Right lung (tissue), 10 donors: ENCODE measurements at places on chromosomes 16 and 17.

GRCh38 chr17:8829036-8829941, 30.1 kb upstream of the MFSD6L start:
- DNase-seq, result no peak

DNA sequence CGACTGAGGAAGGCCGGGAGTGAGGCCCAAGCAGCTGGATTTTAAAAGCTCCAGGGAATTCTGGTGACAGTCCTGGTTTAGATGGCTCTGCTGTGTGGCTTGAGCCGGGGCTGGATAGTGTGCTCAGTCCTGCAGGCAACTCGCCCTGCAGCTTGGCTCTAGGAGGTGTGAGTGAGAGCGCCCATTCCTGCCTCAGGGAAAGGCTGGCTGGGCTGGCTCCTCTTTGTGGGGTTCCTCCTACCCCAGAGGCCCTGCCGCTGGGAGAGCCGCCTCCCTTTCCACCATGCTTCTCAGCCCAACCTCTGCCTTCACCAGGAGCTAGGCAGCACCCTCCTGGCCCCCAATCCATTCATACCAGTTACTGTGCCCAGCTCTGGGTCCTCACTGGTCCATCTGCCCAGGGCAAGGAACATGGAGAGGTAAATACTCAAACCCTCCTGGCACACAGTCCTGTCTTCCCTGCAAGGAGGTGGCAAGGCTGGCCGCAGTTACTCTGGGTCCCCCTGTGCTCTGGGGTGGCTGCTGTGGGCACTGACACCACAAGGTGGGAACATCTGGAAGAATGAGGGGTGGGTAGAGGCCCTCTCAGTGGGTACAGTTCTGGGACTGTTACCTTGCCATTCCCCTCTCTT, 47.1 kb downstream of the VAC14 start:
- DNase-seq, result no peak

DNA sequence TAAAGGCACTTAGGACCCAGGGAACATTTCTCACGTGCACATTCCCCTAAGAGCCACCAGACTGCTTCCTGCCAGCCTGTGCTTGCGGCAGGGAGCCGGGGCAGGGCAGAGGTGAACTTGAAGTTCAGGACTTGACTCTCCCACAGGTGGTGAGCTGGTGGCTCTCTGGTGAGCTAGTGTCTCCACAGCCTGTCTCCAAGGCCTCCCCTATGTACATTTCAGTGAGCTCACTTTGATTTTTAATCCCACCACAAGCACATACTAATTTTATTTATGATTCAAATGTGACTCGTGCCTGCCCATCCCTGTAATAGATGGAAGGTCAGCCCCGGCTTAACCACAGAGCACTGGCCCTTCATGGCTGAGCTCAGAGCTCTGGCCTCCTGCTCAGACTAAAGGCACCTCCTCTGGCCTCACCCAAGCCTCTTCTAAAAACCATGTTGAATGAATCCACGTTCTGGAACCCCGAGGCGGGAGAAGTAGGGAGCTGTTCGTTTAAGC, 9.2 kb downstream of the SNN start:
- DNase-seq, result no peak

GRCh38 chr16:27364493-27365141, 37.4 kb upstream of the IL21R start:
- DNase-seq, result no peak

GRCh38 chr17:43952724-43953666, 745 bp downstream of the PYY start:
- DNase-seq, result no peak

DNA sequence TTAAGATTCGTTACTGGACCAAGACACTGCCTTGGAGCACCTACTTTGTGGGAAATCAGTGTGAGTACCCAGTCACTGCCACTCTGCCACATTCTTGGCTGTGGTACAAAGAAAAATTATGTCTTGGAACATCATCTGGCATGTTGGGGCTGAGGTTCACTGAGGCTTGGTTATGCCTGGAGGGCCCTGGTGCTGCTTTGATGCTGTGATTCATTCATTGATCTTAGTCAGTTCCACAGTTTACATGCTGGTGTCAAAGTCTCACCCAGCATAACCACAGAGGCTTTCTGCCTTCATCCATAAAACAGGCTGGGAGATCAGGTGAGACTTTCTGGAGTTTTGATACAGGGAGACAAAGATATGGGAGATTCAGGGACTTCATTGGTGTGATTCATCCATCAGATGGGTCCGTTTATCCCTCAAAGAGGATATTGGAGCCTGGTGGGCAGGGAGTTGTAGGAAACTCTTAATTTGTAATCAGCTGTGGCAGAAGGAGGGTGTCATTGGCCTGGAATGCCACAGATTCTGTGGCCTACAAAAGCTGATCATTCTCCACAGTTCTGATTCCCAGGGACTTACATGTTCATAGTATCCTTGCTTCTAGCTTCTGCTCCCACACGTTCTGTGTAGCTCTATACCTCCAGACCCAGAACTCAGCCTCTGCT, 322.5 kb downstream of the PMP22 start:
- DNase-seq, result no peak

- DNase-seq, result no peak
Measured at GRCh38 chr16:19183187-19183586, 15.1 kb downstream of the SYT17 start.

DNA sequence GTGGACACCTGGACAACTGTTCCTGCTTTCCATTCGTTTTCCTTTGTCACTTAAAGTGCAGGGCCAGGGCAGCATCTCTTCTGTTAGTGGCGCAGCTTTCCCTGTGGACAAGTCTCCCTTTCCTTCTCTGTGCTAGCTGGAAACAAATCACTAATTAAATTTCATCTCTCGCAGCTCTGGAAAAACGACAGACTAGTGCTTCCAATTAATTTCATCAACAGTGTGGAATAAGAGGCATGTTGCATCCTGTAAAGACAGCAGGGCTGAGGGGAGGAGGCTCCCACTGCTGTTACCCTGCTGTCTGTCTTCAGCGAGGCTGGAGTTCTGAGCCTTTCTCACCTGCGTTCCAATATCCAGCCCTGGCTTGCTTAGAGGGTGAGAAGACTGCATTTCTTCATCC, 352.1 kb upstream of the HSBP1 start:
- no peak for DNase-seq

DNA sequence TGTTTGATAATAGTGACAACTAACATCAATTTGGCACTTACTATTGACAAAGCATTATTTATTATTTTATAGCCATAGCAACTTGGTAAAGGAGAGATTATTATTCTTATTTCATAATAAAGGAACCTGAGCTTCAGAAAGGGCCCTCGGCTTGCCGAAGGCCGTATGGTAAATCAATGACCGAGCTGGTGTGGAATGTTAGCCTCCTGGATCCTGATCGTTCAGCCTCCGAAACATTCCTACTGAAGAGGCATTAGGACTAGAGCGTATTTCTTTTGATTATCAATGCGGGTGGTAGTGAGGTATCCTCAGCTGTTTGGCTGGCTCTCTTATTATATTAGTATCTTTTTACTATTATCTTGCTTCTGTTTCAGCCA, 199.3 kb upstream of the TBX2 start:
- no peak for DNase-seq

- no peak for DNase-seq
Measured at GRCh38 chr17:47946929-47947397, 5.6 kb downstream of the PNPO start.

DNA sequence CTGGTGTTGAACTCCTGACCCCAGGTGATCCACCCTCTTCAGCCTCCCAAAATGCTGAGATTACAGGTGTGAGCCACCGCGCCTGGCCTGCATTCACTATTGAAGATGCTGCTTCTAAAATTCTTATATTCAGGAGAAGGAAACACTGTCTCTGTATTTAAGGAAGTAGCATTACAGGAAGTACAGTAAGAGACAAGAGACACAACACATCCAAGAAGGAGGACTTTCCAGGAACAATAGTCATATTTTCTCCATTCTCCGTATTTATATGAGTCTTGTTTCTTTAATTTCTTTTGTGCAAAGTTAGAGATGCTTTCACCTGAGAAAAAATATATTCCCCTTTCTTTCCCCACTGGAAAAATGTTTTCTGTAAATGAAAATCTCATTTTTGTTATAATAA, 18.3 kb upstream of the ABCA3 start:
- DNase-seq, result no peak

DNA sequence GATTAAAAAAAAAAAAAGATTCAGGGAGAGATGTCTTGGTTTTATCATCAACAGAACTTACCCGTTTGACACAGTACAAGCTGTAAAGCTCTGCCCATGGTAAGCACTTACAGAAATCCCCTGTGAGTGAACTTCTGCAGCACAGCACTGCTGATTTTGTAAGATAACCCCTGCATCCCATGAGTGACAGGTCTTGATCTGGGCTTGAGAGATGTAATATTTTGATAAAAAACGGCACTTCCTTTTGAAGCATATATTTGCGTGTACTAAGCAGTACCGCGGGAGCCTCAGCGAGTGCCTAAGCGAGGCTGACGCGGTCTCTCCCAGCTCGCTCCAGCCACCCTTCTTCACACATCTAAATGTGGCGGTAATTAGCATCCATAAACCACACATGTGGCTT, 50.5 kb downstream of the IKZF3 start:
- no peak for DNase-seq

- DNase-seq, result no peak
Measured at GRCh38 chr17:34341916-34342315, 14.4 kb upstream of the CCL13 start.

DNA sequence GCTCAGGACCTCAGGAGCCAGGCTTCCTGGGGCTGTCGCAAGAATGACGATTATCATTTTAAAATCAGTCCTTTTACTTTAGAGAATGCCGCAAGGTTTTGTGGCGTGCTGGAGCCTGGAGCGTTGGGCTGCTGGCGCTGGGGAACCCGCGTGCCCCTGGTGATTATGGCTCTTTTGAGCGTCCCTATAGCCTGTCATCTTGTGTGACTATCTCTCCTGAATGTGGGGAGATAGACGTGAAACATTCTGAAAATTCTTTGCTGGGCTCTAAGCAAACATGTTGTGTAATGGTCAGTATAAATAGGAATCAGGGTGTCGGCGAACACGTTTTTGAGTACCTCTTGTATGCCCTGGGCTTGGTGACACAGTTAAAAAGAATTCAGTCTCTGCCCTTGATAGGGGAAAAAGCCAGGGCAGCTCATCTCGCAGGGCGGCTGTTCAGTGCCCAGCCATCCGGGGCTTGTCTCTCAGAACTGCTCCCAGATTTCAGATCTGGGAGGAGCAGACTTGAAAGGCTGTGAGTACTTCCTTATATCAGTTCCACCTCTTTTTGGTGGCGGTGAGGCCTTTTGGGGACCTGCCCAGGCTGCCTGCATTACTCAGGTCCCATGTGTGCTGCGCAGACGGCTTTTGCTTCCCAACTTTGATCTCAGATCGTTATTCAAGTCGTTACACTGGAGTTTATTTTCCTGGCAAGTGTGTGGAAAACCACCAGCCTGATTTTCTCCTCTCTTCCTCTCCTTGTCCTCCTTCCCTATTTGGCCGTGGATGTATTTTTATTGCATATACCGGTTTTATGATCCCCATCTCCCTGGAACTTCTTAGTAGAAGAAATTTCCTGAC, 973 bp downstream of the SLC7A6 start:
- peak; percentile 33 for DNase-seq

GRCh38 chr17:81252326-81252986, 13.3 kb downstream of the NDUFAF8 start:
- DNase-seq, result no peak

DNA sequence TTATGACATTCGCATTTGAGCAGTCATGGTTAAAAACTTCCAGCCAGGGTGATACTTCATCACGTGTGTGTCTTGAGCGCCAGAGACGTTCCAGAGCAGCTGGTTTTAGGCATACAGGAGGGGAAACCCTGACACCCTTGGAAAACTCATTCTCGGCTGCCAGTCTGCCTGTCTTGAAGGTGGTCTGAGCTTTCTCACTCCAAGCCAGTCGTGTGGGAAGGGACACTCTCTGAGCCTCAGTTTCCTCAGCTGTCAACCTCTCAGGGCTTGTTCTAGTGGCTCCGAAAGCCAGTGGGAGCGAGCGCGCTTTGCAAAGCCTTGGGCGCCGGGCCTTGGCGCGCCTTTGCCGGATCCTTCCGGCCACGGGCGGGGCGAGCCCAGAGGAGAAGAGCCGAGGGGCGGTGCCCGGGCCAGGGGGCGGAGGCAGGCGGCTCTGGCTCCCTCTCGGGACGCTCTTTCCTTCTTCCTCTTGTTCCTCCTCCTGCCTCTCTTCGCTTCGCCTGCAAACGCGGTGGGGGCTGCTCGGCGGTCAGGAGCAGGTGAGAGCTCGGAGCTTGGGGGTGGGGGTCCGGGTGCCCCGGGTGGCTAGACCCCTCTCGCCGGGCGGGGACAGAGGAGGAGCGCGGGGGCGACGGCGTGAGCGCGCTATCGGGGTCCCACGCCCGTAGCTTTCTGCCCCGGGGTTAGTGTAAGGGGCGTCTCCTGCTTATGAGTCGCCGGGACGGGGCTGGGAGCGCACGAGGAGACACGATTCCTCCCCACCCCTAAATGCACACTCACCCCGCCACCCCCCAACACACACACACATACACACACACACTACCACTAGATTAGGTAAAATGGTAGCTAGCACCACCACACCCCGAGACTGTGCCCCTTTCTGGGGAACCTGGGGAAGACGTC, at the start of gene LDAF1:
Gene LDAF1, plus strand, starts transcription at position 467 of the 903 bp plus-strand sequence. CDS start 2,509 bp downstream, outside the sequence.
- peak; percentile 75 for DNase-seq

- no peak for DNase-seq
Measured at GRCh38 chr17:48625495-48626244, 488 bp downstream of the HOXB9 start.

DNA sequence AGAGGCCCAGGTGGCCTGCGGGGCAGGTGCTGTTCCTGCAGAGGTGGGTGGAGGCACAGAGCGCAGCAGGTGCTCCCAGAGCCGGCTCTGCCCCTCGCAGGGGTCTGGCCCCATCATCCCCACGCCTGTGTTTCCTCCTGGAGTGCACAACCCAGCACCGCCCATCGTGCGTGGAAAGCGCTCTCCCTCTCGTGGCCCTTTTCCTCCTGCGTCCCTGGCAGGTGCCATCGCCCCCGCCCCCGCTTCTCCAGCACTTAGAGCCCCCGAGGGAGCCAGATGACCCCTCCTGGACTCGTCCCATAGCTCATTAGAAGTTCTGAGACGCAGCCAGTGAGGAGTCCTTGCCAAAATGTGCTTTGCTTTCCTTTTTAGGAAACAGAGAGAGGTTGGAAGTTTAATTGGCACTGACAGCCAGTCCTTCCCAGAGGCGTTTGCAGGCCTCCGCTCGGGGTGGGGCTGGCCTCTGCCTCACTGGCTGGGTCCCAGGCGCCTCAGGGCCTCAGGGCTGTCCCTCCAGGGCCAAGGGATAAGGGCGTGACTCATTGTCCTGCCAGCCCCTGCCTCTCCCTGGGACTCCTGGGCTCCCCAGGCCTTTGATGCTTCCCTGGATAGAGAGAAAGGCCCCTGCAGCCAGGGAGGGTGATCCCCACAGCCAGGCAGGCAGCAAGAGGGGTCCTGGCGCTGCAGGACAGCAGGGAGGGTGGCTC, 32.2 kb upstream of the CHMP6 start:
- peak; percentile 85 for DNase-seq

GRCh38 chr16:89314357-89314756, 96.9 kb downstream of the ZNF778 start:
- DNase-seq, result no peak

GRCh38 chr17:55223524-55223923, 41.2 kb upstream of the HLF start:
- no peak for DNase-seq

GRCh38 chr16:19033761-19034160, 33.7 kb upstream of the COQ7 start:
- DNase-seq, result no peak

GRCh38 chr17:34499576-34499975, 79.8 kb upstream of the TMEM132E start:
- peak; percentile 17 for DNase-seq
